ENCODE measurements at places on chromosomes 1 and 21.

GRCh38 chr1:97898948-97899347 is 21.9 kb downstream of the DPYD start:
- DNase-seq, result no peak

- no peak for DNase-seq
Observed at GRCh38 chr1:63968663-63969440, 195.0 kb downstream of the ROR1 start.

DNA sequence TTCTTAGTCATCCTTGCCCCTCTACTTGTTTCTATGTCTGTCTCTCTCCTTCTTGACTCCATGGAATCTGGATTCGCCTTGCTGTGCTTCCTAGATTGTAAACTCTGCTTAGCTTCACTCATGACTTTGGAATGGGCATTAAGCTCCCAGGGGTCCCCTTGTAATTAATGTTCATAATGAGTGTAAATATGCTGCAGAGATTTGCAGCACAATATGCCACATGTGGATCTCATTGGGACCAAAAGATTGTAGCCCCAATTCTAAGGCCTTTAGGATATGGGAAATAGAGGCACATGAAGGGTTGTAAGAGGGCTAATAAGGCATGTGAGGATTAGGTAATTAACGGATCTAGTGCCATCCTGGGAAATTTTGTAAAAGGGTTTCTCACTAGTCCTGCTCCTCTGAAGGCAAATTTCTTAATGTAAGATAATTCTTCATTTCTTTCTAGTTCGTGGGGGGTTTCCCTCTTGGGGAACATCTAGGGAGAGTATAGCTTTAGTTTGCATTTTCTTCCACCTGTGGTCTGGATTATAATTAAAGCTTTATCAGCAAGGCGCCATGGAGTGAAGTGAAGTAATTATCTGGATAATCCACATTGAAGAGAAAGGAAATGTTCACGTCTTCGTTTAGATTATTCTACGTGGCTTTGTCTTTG is 659.2 kb upstream of the PLXNA2 start:
- no peak for DNase-seq

DNA sequence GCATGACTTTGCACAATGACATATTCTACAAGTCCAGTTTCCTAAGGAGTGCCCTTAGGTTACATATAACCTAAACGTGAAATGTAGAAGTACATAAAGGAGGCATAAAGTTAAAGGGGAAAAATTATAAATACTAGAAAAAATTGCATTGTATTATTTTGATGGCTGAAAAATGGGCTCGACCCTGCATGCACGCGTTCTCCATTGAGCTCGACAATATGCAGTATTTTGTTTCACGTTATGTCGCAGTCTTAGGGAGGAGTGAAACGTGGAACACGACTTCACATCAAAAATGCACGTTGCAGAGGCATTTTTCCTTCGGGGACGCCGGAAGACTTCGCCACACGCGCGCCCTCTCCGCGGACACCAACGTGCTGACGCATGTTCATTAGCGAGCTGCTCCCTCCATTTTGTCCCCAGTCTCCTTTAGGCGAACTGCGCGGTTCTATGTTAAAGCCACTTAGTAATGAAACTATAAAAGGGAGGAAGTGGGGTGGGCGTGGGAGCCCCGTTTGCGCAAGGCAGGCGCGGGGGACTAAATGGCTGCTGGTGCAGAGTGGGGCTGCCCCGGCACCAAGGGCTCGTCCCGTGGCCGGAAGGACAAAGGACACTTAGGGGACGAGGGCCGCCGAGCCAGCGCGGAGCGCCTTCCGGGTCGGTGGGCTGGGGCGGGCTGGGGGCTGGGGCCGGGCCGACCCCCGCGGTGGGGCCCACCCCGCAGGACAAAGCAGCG is 749 bp upstream of the COX20 start:
- DNase-seq, result peak; percentile 55

DNA sequence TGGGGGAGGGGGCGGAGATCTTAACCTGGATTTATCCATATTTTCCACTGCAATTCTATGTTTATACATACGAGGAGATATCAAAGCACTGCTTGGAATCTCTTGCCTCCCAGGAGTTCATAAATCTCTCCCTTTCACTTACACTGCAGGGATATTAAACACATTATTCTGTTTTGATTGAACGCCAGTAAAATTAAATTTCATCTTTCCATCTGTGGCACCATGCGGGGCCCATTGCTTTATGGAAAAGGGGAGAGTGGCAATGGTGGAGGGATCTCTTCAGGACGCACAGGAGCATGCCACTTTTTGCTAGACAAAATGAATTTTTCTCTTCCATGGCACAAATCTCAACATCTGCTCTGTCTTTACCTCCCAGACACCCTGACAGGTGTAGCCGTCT is 648.0 kb upstream of the PLXNA2 start:
- DNase-seq, result no peak

DNA sequence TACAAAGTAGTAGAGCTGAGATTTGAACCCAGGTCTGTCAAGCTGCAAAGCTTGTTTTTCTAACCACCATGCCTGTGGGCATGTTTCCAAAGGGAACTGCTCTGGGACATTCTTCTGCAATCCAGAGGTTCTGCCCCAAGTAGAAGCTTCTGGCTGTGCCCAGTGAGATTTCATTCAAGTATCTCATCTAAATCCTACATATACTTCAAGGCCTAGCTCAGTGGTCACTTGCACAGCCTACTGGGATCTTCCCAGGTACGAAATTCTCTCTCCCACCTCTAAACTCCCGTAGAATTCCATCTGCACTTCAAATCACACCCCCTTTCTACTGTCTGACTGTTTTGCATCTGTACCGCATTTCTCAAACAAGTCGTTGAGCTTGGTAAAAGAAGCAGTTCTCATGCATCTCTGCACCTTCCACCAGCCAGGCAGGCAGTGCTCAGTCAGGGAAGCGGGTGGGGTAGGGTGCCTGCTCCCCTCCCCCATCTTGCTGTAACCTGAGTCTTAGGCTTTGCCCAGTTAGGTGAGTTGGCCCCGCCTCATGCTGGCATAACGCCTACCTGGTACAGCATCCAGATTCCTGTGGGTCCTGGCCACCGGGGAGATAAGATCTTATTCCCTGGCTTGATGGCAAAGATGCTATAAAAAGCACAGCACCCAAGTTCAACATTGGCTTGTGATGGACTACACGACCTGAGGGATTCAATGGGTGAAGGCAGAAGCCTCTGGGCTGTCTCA is 13.5 kb downstream of the SLC9A1 start:
- no peak for DNase-seq

- no peak for DNase-seq
Observed at GRCh38 chr1:18132711-18133541, 25.3 kb downstream of the IGSF21 start.

Data from omental fat pad (tissue), 4 donors.